ENCODE measurements at places on chromosomes 6 and 20.

DNA sequence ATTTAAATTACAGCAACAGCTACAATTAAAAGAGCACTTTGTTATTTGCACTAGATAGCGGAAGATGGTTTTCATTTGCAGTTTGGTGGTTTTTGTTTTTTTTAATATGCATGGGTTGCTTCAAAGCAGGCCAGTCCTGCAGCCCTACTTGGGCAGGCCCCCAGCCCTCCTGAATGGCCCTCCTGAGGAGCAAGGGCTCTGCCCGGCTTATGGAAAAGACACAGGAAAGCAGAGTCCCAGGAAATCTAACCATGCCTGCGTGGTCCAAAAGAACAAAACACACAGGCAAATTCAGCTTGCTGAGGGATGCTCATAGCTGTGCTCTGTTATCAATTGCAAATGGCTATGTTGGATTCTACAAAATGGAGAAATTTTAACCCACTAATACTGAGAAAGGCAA, 371.1 kb upstream of the ARID1B start:
- DNase-seq = no peak

DNA sequence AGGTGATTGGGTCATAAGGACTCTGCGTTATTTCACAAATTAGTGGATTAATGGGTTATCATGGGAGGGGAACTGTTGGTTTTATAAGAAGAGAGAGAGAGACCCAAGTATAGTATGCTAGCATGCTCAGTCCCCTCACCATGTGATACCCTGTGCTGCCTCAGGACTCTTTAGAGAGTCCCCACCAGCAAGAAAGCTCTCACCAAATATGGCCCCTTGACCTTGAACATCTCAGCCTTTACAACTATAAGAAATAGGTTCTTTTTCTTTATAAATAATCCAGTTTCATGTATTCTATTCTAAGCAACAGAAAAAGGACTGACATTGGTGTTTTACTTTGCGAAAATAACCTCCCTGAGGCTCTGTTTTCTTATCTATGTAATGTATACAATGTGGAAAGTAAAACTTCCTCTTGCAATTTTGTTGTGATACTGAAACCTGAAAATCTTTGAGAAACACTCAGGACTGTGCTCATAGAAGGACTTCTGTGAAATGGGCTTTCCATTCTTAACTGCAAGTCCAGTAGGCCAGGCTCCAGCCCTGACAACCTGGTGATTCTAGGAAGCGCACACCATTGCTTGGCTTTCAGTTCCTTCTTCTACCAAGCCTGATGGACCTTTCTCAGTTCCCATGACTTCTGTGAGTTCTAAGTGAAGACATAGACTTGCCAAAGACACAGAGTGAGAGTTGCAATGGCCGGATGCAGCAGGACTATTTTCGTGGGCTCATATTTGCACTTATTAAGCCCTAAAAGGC, 21.9 kb downstream of the SIRPD start:
- no peak for DNase-seq

DNA sequence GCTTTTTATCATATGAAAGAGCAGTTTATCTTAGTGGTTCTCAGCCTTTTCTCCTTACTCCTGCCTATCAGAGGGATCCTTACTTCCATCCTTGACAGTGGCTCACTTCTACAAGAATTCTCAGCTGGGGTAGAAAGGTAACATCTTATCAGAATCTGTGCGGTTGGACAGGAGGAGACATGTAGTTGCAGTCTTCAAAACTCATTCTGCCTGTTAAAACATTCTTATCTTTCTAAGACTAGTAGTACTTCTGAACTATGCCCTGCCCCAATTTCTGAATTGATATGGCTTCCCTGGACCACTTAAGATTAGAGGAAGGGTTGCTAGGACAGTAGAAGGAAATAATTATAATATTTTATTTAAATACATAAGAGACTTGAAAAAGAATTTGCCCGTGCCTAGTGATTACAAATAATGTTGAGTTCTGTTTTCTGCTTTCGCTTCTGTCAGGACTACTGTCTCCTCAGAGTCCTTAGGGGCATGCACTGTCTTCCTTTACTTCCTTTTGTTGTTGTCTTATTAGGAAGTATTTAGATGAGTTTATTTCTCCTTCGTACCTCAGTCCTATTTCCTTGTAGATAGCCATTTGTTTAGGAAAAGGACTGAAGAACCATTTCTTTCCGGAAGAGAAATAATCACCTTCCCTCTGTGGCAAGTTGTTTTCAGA, 24.9 kb downstream of the BLTP3A start:
- no peak for DNase-seq

- no peak for DNase-seq
Observed at GRCh38 chr6:126300126-126300525, 39.8 kb upstream of the CENPW start.

GRCh38 chr6:147135211-147135681, 69.0 kb upstream of the STXBP5 start:
- no peak for DNase-seq

DNA sequence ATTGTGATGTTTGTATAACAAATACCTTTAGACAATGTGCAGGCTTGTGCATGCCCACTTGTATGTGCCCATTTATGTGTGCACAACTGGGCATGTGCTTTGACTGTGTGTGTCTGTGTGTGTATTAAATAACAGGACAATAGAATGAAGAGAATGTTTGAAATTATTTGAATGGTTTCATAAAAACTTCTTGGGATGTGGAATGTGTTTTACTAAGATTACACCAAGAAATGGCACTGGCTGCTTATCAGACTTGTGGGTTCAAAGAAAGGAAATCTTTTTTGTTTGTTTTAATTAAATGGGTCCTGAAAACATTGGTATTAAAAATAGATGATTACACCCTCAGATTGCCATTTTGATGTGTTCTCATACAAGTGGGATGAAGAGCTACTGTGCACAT, 191.6 kb upstream of the CCN2 start:
- DNase-seq = no peak

GRCh38 chr20:1335961-1336698, 7.2 kb upstream of the SDCBP2 start:
- DNase-seq = no peak

DNA sequence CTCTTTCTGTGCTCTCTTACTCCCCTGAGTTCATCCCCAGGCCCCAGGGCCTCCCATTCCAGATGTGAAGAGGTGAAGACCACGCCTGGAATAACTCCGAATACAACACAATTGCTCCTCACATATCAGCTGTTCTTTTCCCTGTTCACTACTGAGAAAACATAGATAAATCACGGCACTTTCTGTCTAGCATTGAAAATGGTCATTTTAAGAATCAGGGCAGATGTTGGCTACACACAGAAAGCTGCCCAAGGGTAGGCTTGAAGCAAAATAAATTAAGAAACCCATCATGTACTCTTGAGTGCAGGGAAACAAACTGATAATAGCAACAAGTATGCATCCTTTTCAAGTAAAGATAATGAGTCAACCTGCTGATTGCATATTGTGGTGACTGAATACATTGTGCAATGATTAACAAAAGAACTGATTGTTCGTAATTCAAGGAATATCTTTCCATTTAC, 382.5 kb downstream of the PRKN start:
- DNase-seq = no peak

GRCh38 chr6:15274692-15275387, 29.0 kb downstream of the JARID2 start:
- DNase-seq = no peak

DNA sequence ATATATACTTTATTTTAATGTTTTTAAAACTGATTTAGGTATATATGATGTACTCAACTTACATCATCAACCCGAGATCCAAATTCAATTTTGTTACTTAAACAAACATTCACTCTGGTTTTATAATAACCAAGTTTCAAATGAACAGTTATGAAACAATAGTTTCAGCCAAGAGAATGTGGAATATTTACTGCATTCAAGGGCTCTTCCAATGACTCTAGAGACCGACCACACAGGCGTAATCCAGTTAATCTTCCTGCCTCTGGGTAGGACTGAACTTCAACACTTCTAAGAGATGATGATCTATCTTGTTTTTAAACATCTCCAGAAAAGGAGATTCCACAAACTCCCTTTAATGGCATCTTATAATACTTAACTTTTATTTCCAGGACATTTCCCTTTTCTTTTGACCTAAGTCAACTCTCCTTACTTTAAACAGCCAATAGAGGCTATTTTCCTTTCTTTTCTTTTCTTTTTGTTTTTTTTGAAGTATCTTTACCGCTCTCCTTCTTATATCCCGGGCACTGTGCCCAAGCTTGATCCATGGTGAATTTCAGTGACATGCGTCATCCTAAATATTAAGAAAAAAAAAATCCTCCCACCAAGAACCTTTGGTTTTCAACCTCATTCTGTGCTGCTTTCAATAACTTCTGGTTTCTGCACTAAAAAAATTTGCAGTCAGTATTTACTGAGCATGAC, 110.1 kb downstream of the KIF13A start:
- DNase-seq = no peak

- no peak for DNase-seq
Observed at GRCh38 chr6:149948616-149949015, 6.8 kb downstream of the ULBP2 start.

DNA sequence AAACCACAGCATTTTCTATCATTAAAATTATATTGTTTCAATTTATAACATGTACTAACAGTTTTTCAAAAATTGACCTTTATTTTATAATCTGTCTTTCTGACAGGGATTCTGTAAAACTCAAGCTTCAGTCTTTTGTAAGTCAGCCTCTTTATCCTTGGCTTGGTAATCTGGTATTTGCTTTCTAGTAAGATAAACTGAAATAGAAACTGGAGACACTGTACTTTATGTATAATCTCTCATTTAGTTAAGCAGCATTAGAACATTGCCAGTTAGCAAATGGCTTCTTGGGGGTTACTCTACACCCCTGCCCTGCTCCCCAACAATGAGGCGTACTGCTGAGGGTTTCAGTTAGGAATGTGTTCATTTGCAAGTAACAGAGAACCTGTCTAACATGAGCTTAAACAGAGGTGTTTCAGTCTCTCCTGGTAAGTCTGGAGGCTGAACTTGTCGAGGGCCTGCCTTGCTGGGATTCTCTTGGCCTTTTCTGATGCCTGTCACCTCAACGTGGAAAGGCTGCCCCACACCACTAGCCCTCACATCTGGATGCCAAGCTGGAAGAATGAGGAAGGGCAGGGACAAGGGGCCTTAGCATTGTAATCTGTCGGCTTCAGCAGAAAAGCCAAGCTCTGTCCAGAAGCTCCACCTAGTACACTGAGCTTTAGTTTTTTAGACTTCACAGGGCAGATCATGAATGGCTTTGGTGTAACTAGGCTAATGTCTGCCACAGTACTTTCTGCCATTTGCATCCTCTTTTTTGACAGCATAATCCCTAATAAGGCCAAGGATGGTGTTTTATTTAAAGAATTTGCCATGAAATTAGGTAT, 34.8 kb downstream of the SH3BGRL2 start:
- no peak for DNase-seq

GRCh38 chr20:44805335-44805978, 4.9 kb downstream of the RIMS4 start:
- no peak for DNase-seq

- DNase-seq = no peak
Observed at GRCh38 chr6:169618526-169619490, 83.0 kb downstream of the WDR27 start.

DNA sequence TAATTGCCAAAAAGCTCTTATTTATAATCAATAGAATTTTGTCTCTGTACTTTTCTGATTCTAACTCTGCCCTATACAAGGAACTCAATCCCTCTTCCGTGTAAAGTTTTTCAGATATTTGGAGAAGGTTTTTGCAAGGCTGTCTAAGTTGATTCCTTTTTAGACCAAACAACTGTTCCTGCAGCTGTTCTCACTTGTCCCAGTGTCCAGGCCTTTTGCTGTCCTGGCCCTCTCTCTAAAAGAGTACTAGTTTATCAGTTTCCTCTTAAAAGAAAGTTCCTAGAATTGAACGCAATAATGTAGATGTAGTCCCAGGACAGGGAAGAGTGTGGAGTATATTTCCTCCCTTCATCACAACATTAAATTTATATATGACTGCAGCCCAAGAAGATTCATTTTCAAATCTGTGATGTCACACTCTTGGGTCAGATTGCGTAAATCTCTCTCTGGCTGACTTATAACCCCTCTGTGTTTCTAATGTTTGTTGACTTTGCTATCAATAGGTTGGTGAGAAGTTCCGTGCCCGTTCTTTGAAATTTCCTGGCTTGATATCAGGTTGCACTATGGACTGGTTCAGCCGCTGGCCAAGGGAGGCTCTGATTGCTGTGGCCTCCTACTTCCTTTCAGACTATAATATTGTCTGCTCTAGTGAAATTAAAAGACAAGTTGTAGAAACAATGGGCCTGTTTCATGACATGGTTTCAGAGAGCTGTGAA, 139.4 kb upstream of the GLP1R start:
- DNase-seq = peak; percentile 1

DNA sequence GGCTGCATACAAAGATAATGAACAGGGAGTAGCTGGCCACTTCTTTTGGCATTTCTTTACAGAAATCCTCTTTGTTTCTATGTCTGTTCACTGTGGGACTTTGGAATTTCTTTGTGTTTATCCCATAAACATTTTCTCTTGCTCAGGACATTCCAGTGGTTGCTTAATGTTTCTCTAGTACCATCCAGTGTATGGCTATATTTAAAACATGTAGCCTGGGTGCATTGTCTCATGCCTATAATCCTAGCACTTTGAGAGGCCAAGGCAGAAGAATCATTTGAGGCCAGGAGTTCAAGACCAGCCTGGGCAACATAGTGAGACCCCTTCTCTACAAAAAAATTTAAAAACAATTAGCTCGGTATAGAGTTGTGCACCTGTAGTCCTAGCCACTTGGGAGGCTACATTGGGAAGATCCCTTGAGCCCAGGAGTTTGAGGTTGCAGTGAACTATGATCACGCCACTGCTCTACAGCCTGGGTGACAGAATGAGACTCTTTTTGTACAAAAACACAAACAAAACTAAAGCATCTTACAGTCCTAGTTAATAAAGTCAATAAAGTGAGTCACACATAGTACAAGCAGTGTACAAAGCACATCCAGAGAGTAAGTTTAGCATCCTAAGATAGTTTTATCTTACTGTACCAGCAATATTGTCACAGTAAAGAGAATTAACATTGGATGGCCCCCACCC, 63.3 kb downstream of the ZFAND3 start:
- DNase-seq = no peak

DNA sequence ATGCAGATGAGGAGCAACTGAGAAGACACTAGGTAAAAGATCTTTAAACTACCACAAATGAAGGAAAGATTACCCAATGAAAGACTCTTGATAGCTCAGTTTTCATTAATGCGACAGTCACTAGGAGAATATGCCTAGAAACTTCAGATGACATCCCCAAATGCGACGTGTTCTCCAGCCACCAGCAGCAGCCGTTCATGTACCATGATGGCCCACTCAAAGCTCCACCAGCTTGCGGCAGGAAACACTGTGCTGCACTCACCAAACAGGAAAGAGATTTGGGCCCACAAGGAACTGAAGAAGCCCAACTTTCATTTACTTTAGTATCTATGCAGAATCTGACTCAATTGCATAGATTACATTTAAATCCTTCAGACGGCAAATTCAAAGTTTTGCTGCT, 7.5 kb downstream of the DIDO1 start:
- no peak for DNase-seq
